Activated T-cell treated with anti-CD3 and anti-CD28 coated beads for 48 hours (primary cell): ENCODE measurements at places on chromosomes 1 and 21.

- peak; percentile 54 for DNase-seq
Observed at GRCh38 chr21:17454315-17455027, 58.4 kb upstream of the CXADR start.

- no peak for DNase-seq
Observed at GRCh38 chr1:189616893-189617292, 860.8 kb downstream of the BRINP3 start.

- DNase-seq, result no peak
Observed at GRCh38 chr1:29698033-29698432, 461.7 kb downstream of the PTPRU start.

- no peak for DNase-seq
Observed at GRCh38 chr1:241841691-241842090, 6.3 kb upstream of the EXO1 start.

GRCh38 chr1:206037581-206037980 is 13.9 kb upstream of the CTSE start:
- no peak for DNase-seq
